ENCODE measurements at places on chromosomes 6 and 20.
A peak's percentile ranks its signal among the peaks of the same experiment; 100 is the strongest.

GRCh38 chr20:37202267-37202943 lies 23.1 kb upstream of the MROH8 start:
- DNase-seq: peak; percentile 53

DNA sequence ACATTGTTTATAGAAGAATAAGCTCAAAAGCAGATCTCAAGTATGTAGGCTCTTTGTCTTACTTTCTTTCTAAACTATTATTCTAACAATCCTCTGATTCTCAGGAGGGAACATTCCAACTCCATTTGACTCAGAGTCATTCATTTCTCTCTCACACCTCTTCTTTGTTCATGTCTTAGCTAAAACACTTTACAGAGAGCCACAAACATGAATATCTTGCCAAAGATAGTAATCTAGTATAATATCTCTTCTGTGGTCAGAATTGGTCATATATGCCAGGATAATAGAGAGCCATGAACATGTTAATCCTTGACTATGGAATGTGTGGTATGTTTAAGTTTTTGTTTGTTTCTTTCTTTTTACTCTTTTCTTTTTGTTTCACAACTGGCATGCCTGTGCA lies 456.0 kb upstream of the PTCHD4 start:
- no peak for DNase-seq

GRCh38 chr6:36383606-36384005 lies 3.9 kb downstream of the ETV7 start:
- DNase-seq: no peak

- DNase-seq: no peak
These were observed 134.4 kb upstream of the HMGCLL1 start for GRCh38 chr6:55713436-55713835.

DNA sequence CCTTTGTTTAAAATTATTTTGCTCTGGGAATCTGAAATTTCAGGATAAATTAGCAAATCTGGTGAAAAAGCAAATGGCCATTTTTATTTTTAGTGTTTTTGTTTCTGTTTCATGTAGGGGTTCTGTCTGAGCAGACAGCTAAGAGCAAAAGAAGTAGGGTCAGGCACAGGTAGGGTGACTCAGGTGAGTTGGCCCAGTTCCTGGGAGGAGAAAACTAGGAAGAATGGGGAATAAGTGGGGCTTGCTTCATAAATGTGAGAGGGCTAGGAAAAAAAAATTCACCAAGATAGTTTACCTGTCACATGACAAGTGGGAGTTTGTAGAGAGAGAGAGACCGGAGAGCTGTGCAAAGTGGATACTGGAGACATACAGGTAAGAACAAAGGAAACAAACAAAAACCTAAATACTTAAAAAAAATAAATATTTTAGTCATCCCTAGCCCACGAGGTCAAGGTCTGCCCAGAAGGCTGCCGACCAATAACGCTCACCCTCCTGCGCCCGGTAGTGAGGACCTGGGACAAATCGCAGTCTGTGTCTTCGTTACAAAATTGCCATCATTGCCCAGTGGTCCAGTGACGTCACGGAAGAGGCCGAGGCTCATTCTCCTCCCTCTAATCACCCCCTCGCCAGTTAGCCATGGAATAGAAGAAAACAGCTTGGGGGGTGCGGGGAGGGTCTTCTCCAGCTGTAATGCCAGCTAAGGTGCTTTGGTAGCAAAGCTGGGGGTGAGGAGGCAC lies 2.3 kb downstream of the THBD start:
- DNase-seq: no peak

Measured in MV-4-11 (cell line).